ENCODE measurements at places on chromosomes 3 and 15.

DNA sequence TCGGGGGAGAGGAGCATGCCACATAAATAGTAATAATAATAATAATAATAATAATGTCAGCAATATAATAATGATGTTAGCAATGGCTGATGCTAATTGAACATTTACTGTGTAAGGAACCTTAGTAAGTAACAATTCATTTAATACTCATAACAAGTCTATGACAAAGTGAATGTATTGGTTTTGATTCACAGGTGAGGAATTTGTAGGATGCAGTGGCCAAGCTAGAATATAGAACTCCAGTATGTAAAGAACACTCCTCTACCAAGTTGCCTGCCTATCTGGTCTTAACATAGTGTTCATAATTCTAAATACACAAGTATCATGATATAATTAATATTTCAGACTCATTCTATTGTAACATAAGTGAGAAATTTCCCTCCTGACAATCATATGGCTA is 1016.5 kb downstream of the ROBO1 start:
- DNase-seq: no peak

DNA sequence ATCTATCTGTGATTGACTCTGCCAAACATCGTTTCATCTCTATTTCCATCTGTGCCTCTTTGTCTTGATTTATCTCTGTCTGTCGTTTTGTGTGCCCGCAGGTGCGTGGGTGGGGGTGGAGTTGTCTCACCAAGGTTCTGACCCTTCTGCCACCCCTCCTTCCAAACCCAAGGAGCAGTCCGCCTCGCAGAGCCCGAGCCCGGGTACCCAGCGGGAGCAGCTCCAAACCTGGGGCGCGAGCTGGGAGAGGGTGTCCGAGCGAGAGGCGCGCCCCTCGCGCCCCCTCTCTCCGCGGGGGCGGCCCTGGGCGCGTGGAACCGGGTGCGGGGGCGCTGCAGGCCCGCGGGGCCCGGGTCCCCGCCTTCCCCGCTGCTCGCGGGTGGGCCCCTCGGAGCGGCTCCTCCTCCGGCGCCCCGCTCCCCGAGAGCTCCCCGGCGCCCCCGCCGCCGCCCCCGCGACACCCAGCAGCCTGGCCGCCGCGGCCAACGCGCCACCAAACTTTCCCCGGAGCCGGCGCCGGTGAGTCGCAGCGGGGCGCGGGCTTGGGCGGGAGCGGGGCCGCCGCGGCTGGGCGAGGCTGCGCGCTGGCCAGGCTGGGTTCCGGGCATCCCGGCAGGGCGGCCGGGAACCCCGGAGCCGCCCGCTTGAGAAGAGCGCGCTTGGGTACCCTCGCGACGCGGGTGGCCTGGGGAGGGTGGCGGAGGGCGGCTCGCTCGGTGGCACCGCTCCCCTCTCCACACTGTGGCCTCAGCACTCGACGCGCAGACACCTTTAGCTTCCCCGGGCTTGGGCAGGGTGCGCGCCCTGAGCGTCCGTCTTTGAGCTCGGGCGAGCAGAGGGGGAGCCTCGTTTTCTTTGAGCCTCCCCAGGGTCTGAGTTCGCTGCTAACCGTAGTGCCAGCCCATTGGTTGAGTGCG is at the start of gene HRH1:
TSS of gene HRH1 (plus strand) at position 458 of the 917 bp plus-strand sequence. CDS start 104,545 bp downstream, outside the sequence.
- DNase-seq: no peak

- no peak for DNase-seq
Measured at GRCh38 chr15:67091071-67091979, 25.9 kb downstream of the SMAD3 start.

DNA sequence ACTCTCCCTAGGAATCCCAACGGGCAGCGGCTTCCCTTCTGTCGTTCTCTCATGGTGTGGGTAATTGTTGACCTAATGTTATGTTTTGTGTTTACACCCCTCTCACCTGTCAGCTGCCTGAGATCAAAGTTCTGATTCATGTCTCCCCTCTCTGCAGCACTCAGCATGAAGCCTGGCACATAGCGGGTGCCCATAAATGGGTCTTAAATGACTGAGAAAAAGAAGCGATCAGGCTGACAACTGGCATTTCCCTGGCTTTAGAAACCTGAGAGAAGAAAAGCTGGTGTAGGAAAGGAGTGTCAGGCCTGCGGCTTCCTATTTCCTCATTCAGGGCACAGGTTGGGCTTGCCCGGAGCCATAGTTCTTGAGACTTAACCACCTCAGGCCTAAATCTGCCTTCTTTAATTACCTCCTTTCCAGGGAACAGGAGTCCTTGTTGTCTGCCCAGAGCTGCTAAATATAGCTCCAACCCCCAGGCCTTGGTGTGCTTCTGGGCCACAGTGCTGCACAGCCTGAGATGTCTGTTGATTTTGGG is 31.8 kb downstream of the LPP start:
- no peak for DNase-seq

DNA sequence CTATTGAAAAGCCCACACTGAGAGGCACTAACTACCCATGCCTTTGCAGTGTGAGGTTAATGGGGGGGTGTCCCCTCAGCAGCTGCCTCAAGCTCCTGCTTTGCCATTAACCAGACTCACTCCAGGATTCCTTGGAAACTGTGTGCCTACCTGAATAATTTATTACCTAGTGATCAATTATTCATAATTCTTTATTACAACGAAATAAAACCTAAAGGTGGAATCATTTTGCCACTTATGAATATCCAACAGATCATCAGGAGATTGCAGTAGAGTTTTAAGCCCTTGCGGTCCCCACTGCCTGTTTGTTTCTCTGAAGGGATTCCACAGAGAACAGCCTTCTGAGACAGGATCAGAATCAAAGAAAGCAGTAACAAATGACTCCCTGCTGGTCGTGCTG is 23.3 kb downstream of the NEK11 start:
- no peak for DNase-seq

- no peak for DNase-seq
Measured at GRCh38 chr3:13045241-13045903, 27.9 kb downstream of the IQSEC1 start.

DNA sequence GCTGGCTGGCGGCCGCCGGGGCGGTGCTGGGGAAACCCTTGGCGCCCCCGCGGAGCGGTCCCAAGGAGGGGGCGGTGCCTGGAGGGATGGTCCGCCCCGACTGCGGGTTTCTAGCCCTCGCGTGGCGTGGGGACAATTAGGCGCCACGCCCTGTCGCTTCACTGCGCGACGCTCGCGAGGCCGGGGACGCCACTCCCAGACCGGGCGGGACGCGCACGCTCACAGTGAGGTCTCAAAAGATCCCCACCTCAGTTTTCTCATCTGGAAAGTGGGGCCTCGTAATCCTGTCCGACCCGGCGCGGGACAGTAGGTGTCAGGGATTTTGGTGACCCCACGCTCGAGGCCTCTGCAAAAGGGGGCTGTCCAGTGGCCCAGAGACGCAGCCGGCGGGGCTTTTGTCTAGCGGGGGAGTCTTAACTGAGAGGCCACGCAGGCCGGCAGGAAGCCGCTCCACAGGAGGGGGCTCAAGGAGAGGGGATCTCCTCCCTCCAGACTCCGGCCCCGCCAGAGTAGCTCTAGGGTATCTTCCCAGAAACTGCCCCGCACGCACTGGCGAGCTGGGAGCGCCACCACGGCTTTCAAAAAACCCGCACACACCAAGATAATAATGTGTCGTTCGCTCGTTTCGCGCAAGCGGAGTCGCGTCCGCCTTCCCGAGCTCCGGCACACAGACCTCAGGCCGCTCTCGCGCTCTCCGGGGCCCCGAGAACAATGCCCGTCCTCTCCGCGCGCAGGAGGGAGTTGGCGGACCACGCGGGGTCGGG is 710 bp upstream of the CLK3 start:
- DNase-seq: peak; percentile 81

GRCh38 chr15:39125904-39126303 is 455.0 kb upstream of the THBS1 start:
- peak; percentile 1 for DNase-seq
